Lower lobe of right lung (tissue), 2 donors: ENCODE measurements at places on chromosomes 16 and 17. TPM values are rescaled to one million over a fixed set of nuclear protein-coding genes. Genes with fewer than 3 reads are reported as not detected.

The SP6 gene
- total RNA-seq: 4.7 TPM

GRCh38 chr17:56867948-56868376 lies 34.0 kb downstream of the DGKE start:
- DNase-seq: no peak

The CORO1A gene
- 76.3 TPM for total RNA-seq

The MYH13 gene
- total RNA-seq: not detected

- no peak for DNase-seq
Observed at GRCh38 chr17:19709841-19710240, 6.5 kb downstream of the SLC47A2 start.

DNA sequence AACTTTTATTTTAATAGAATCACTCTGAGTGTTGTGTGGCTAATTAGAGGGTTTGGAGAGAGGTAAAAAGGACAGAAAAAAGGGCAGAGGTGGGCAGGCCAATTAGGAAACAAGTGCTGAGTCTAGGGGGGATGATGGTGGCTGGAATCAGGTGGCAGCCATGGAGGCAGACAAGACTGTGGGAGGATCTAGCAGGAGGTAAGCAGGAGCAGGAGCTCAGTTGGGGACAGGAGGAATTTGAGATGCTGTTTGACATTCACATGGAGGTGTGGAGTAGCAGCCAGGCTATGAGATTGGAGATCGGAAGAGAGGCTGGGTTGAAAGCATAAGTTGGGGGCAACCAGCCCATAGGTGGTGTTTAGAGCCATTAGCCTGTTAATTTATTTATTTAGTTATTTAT lies 3.7 kb upstream of the MT4 start:
- DNase-seq: no peak

The NPIPB6 gene
- total RNA-seq: not detected

DNA sequence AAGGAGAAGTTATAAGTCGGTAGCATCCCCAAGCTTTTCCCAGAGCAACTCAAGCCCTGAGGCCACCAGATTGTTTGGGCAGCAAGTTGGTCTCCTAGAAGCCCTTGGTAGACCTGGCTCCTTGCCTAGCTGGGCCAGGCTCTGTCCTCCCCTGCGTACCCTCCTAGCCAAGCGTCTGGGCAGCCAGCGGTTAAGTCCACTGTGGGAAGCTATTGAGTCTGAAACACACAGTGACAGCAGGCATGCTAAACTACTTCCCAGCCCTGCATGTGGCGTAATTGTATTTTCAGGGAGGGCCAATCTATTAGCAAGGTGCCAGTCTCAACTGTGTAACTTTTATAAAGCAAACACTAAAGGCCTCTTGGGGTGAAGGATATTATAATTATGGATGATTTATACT lies 419.1 kb upstream of the RBFOX1 start:
- no peak for DNase-seq

The C16orf86 gene
- total RNA-seq: 5.3 TPM

The GCGR gene
- not detected for total RNA-seq
